ENCODE measurements at places on chromosomes 1 and 21. TPM values are rescaled to one million over a fixed set of nuclear protein-coding genes. Genes with fewer than 3 reads are reported as not detected.

DNA sequence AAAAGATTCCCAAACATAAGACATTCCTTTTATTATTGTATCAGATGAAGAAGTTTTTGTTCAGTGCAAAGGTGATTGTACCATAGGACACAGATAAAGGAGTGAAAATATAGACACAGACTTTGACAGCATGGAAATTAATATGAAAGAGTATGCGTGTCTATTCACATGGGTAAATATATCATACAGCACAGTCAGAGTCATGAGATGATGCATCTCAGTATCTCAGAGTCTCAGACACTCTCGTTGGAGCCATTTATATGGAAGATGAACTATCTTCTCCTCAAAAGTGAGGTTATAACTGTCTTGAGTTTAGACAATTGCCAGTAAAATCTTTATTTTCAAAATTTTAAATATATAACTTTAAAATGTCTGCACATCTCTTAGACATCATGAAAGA, 158.4 kb upstream of the C8B start:
- DNase-seq, result no peak

- peak; percentile 71 for DNase-seq
Measured at GRCh38 chr1:201902198-201902597, 13.5 kb downstream of the SHISA4 start.

GRCh38 chr1:225447650-225448089, 19.8 kb upstream of the LBR start:
- peak; percentile 90 for DNase-seq

GRCh38 chr1:230222678-230223077, 155.6 kb downstream of the GALNT2 start:
- DNase-seq, result no peak

DNA sequence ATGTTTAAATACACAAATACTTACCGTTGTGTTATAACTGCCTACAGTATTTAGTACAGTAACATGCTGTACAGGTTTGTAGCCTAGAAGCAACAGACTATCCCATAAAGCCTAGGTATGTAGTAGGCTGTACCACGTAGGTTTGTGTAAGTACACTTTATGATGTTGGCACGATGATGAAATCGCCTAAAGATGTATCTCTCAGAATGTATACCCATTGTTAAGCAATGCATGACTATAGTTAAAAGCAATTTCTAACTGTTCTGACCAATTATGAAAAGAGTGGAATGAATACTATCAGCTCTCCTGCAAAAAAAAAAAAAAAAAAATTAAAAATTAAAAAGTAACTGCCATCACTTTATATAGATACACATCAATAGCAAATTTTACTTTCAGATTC, 11.4 kb downstream of the HP1BP3 start:
- no peak for DNase-seq

- no peak for DNase-seq
Measured at GRCh38 chr1:39344394-39345154, 140.1 kb downstream of the MACF1 start.

DNA sequence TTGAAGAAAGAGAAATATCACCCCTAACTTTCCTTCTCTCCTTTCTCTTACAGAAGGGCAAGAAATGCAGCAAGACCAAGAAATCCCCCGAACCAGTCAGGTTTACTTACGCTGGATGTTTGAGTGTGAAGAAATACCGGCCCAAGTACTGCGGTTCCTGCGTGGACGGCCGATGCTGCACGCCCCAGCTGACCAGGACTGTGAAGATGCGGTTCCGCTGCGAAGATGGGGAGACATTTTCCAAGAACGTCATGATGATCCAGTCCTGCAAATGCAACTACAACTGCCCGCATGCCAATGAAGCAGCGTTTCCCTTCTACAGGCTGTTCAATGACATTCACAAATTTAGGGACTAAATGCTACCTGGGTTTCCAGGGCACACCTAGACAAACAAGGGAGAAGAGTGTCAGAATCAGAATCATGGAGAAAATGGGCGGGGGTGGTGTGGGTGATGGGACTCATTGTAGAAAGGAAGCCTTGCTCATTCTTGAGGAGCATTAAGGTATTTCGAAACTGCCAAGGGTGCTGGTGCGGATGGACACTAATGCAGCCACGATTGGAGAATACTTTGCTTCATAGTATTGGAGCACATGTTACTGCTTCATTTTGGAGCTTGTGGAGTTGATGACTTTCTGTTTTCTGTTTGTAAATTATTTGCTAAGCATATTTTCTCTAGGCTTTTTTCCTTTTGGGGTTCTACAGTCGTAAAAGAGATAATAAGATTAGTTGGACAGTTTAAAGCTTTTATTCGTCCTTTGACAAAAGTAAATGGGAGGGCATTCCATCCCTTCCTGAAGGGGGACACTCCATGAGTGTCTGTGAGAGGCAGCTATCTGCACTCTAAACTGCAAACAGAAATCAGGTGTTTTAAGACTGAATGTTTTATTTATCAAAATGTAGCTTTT, 2.4 kb downstream of the CCN1 start:
- DNase-seq, result no peak

GRCh38 chr1:160834945-160835565, 27.6 kb downstream of the CD244 start:
- DNase-seq, result peak; percentile 59

GRCh38 chr1:7253988-7254587, 468.8 kb downstream of the CAMTA1 start:
- DNase-seq, result no peak

DNA sequence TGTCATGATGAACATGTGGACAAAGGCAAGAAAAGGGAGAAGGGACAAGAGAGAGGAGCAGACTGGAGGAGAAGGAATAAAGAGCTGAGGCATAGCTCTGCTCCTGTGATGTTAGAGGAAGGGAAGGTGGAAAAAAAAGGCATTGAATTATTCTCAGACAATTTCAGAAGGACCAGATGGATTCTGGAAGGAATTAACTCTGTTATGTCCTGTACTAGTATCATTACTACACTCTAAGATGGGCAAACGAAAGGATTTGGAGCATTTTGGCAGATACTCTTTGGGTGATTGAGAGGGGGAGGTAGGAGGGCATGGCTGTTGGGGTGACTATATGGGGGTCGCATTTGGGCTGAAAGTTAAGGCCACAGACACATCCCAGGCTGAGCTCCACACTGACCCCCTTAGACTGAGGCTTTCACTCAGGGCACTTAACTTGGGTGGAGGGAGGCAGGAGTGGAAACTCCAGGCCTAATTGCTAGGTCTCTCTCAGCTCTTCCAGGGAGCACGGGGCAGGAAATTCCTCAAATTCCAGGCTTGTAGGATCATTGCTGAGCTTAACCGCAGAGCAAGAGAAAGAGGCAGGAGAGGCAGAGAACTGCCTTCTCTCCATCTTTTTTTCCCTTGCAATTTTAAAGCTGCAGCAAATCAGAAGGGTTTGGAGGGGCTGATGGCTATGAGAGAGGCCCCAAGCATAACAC, 25.9 kb downstream of the KIRREL1 start:
- DNase-seq, result peak; percentile 98

Gene HSF2BP
- total RNA-seq, result 11.8 TPM

Gene LCE1D
- not detected for total RNA-seq

Gene RNF220
- total RNA-seq, result 95.3 TPM

Gene UBASH3A
- 1.9 TPM for total RNA-seq

Gene MARK1
- total RNA-seq, result 5.3 TPM

Gene PSMB4
- total RNA-seq, result 222 TPM

Gene CTPS1
- 35.2 TPM for total RNA-seq

Data from umbilical cord (tissue), 2 donors.